ENCODE measurements at places on chromosomes 1 and 21.

DNA sequence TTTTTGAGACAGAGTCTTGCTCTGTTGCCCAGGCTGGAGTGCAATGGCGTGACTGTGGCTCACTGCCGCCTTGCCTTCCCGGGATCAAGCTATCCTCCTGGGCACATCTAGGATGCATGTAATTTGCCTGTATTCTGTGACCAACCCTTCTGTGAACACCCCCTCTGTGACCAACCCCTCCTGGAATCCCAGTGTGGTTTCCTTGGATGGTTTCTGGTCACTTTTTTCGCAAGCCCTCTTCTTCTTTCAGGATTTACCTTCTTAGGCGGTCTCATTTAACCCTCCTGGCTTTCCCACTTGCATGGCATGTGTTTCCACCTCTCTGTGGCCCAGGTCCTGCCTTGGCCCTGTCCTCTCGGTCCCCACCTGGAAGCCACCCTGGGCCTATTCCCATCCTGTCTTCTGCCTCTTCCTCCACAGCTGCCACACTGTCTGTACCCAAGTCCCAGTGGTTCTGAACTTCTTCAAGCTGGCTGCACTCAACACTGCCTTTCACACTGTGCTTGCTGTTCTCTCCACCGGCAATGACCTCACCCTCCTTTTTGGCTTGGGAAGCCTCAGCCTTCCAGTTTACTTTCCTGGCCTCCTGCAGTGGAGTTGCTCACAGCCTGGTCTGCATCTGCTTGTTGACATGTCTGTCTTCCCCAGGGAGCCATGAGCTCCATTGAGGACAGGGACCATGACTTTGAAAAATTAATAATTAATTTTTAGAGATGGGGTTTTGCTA, 57.0 kb downstream of the DISC1 start:
- DNase-seq, result no peak

- no peak for DNase-seq
These were observed 46.0 kb downstream of the MPZL1 start for GRCh38 chr1:167767761-167768160.

- no peak for DNase-seq
These were observed 698.8 kb downstream of the MATN1 start for GRCh38 chr1:30024411-30025195.

DNA sequence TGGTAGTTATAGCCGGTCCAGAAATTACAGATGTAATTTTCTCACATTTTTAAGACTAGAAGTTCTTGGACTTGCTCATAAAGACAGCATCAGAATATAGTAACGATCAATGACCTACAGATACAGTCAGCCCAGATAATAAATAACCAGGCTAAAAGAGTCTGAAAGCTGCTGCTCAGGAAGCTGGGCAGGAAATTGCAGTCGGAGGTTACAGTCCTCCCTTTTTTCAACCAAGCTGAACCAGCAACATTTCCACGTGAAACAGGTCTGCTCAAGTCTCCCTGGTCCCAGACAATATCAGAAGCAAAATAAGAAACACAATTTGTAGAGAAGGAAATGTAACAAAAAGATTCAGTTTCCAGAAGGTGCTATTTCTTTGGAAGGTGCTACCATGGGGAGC, 457.4 kb downstream of the SIPA1L2 start:
- DNase-seq, result no peak

GRCh38 chr1:31712068-31712467, 8.3 kb upstream of the COL16A1 start:
- DNase-seq, result no peak

DNA sequence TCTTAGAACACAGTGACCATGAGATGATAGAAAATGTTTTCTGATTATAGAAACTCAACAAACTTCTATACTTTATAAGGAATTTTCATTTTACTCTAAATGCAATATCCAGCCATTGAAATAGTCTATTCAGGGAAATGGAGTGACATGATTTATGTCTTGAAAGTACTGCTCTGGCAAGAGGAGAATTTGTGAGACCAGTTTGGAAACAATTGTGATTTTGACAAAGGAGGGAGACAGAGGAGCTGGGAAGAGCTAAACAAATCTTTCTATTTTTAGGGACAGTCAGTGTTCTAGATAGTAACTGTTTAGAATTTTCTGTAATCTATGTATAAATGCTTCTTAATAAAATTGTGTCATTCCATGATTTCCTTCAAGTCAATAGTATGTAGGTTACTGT, 252.3 kb downstream of the FMN2 start:
- no peak for DNase-seq

GRCh38 chr1:192350356-192350755, 33.6 kb downstream of the RGS21 start:
- DNase-seq, result no peak
